ENCODE measurements at places on chromosomes 3 and 15.

GRCh38 chr3:19945534-19945933, 1.4 kb upstream of the RAB5A start:
- H3K27me3 ChIP-seq = no peaks in the 10 kb centered on the region
- DNase-seq = no peak
- H3K4me3 ChIP-seq = peak overlapping the region; percentile 84
- no peaks in the 10 kb centered on the region for H3K36me3 ChIP-seq
- no peak overlapping the region for H3K27ac ChIP-seq

DNA sequence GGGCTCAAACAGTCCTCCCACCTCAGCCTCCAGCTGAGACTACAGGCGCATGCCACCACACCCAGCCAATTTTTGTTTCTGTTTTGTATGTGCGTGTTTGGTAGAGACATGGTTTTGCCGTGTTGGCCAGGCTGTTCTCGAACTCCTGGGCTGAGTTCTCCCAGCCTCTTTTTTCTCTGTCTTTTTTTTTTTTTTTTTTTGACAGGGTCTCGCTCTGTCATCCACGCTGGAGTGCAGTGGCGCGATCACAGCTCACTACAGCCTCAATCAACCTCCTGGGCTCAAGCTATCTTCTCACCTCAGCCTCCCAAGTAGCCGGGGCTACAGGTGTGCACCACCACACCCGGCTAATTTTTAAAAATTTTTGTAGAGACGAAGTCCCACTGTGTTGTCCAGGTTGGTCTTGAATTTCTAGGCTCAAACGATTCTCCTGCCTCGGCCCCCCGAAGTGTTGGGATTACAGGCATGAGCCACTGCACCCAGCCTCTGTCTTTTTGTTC, 867 bp upstream of the DCAF1 start:
- peaks cover 3% of the 10 kb centered on the region for H3K36me3 ChIP-seq
- DNase-seq = no peak
- H3K27me3 ChIP-seq = no peaks in the 10 kb centered on the region
- peak overlapping the region; percentile 77 for H3K27ac ChIP-seq
- H3K4me1 ChIP-seq = peaks cover 6% of the 10 kb centered on the region

- no peaks in the 10 kb centered on the region for H3K27me3 ChIP-seq
- H3K4me3 ChIP-seq = peak overlapping the region; percentile 64
Observed at GRCh38 chr3:40780291-40780924, 255.6 kb downstream of the ZNF621 start.

GRCh38 chr15:73633111-73633990, at the start of gene NPTN:
NPTN (minus strand) TSS chr15:73633389; CDS start chr15:73633215, 174 bp downstream.
- H3K27me3 ChIP-seq = no peaks in the 10 kb centered on the region
- DNase-seq = peak; percentile 87
- peak within 1 kb of the TSS; percentile 87 for H3K4me3 ChIP-seq
- peak within 1 kb of the TSS; percentile 89 for H3K27ac ChIP-seq

DNA sequence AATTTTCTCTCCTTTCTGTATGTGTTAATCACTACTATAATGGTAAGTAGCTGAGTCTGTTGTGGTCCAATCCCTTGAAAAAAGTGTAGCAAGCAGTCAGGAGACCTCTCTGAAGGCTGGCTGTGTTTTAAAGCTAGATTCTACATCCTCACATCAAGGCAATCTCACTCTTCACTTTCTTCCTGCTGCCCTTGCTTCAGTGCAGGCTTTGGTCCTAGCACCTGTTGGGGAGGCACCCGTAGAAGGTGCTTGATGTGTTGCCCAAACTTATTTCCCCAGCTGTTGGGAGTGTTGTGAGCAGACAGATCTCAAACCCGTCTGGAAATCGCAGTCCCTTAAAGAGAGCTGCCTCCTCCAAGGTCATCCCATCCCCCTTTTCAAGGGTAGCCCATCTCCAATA, 8.6 kb downstream of the FRMD4B start:
- peaks cover 19% of the 10 kb centered on the region for H3K4me1 ChIP-seq
- no peak overlapping the region for H3K27ac ChIP-seq
- no peak overlapping the region for H3K4me3 ChIP-seq
- H3K36me3 ChIP-seq = no peaks in the 10 kb centered on the region

- no peaks in the 10 kb centered on the region for H3K27me3 ChIP-seq
- H3K4me1 ChIP-seq = no peaks in the 10 kb centered on the region
- no peaks in the 10 kb centered on the region for H3K36me3 ChIP-seq
- peak overlapping the region; percentile 70 for H3K4me3 ChIP-seq
- no peak for DNase-seq
- no peak overlapping the region for H3K27ac ChIP-seq
Observed at GRCh38 chr3:14810070-14810791, 8.5 kb upstream of the FGD5 start.

DNA sequence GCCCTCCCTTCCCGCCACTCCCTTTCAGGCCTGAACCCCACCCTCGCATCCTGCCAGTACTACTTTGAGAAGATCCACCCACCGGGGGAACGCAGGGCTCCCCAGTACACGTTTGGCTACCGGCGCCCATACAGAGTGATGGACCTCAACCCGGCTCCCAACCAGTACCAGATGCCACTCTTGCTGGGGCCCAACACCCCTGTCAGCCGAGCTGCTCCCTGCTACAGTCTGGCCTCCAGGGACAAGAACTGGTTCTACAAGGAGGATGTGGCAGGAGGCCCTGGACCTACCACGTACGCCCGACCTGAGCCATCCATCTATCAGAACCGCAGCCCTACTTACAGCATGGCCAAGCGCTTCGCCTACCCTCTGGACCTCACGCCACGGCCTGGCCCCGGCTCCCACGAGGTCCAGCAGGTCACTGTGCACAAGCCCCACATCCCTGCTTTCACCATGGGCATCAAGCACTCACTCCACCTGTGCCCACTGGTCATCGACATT, 14.4 kb upstream of the CSPG4 start:
- H3K27me3 ChIP-seq = no peaks in the 10 kb centered on the region
- no peak overlapping the region for H3K4me3 ChIP-seq
- H3K27ac ChIP-seq = no peak overlapping the region
- H3K4me1 ChIP-seq = peaks cover 4% of the 10 kb centered on the region
- no peaks in the 10 kb centered on the region for H3K36me3 ChIP-seq
- DNase-seq = no peak

DNA sequence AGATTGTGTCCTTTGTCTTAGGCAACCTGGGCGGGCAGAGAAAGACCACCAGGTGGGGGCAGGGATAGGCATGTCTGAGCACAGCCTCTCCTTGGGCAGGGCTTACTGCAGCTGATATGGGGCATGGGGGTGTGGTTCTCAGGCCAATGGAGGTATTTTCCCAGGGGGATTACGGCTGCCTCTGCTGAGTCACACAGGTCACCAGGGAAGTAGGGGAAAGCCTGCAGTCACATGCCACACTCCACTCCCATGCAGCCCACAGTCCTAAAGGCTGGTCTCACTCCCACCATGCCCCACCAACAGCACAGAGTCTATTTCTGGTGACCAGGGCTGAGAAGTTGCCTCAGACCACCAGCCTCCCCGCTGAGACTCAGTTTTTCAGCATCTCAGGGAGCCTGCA, 466.4 kb downstream of the DIPK2A start:
- no peak overlapping the region for H3K27ac ChIP-seq
- no peak overlapping the region for H3K4me3 ChIP-seq
- H3K4me1 ChIP-seq = no peaks in the 10 kb centered on the region
- no peaks in the 10 kb centered on the region for H3K27me3 ChIP-seq
- DNase-seq = no peak

DNA sequence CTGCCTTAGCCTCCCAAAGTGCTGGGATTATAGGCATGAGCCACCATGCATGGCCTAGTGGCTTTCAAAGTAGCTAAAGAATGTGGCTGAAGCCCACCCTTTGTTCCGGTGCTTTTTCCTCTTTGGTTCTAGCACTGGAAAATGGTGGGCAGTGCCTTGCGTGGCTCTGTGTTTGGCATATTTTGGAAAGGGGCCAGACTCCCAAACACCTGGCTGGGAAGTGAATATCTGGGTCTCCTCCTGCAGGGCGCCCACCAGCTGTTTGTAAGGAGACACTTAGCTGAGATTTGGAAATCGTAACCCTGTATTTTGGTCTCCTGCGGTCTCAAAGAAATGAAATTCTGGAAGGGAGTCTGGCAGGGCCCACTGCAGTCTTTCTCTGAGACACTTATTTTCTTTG, 336.4 kb downstream of the IL20RB start:
- H3K27me3 ChIP-seq = no peaks in the 10 kb centered on the region
- no peaks in the 10 kb centered on the region for H3K36me3 ChIP-seq
- DNase-seq = no peak

GRCh38 chr15:81184188-81184587, 12.5 kb upstream of the IL16 start:
- no peaks in the 10 kb centered on the region for H3K4me1 ChIP-seq
- no peaks in the 10 kb centered on the region for H3K27me3 ChIP-seq
- H3K27ac ChIP-seq = no peak overlapping the region
- no peak for DNase-seq

DNA sequence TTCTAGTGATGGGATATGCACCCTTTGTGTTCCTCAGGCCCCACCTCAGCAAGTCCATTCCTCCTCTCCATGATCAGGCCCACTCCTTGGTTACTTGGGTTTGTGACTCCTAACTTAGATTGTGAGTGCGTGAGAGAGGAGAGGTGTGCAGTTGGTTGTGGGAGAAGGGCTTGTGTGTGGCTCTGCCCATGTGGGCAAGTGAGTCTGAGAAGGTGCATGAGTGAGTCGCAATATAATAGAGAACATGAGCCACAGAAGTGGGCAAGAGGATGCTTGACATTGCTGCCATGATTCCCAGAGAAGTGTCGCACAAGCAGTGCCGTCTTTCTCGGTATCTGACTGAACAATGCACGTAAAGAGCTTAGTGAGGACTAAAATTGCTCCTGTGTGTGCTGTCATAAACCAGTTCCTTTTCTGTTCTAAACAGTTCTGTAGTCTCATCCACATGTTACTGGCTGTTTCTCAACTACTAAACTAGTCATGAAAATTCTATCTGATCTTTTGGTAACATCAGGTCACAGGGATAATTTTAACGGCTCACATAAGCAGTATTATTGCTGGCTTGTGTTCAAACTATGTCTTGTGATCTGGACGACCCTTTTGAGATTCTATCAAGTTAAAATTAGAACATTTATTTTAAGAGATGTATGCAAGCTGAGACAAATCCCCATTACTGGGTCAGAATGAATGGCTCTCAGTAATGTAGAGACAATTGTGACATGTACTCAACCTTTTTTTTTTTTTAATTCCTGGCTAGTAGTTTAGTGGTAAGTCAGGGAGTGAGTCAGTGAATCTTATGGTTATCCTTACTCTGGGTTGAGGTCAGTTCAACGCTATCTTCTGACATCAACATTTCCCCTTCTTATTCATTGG, 25.6 kb downstream of the GYG1 start:
- no peak overlapping the region for H3K4me3 ChIP-seq
- no peaks in the 10 kb centered on the region for H3K36me3 ChIP-seq
- no peaks in the 10 kb centered on the region for H3K27me3 ChIP-seq

DNA sequence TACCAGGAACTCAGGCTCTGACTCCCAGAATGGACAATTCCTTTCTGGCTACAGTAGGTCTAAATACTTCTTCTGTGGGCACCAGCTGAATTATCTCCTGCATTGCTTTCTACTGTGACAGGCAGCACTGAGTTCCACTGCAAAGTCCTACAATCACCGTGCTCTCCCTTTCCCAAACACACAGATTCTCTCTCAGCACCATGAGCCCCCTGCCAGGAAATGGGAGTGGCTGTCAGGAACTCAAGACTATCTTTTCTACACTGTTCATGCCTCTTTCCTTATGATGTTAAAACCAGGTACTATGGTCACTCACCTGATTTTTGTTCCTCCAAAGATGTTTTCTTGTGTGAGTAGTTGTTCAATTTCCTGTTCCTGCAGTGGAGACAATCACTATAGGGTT, 383.4 kb downstream of the EPHA6 start:
- DNase-seq = no peak
- H3K36me3 ChIP-seq = no peaks in the 10 kb centered on the region
- H3K4me3 ChIP-seq = no peak overlapping the region
- no peak overlapping the region for H3K27ac ChIP-seq
- no peaks in the 10 kb centered on the region for H3K4me1 ChIP-seq
- H3K27me3 ChIP-seq = no peaks in the 10 kb centered on the region

DNA sequence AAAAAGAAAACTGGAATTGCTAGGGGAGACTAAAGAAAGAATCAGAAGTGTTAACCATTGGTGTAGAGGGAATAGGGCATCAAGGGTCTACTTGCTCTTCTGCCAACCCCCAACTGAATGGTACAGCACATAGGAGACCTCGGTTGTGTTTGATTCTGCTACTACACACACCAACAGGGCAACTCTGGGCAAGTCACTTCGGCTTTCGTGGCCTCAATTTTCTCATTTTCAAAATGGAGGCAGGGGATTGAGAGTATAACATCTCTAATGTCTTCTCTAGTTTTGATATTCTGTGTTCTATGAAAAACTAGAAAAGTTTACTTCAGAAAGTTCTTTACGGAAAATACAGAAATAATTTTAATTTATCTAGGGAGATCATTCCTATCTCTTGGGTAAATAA, 120.3 kb upstream of the PHLDB2 start:
- H3K27ac ChIP-seq = peak overlapping the region; percentile 51
- no peak overlapping the region for H3K4me3 ChIP-seq

- H3K27ac ChIP-seq = no peak overlapping the region
- DNase-seq = no peak
- no peaks in the 10 kb centered on the region for H3K36me3 ChIP-seq
- H3K4me3 ChIP-seq = no peak overlapping the region
Observed at GRCh38 chr3:117567382-117567781, 857.8 kb downstream of the TUSC7 start.

All from thoracic aorta (tissue), 2 donors.